ENCODE measurements at places on chromosomes 16 and 17. TPM values are rescaled to one million over a fixed set of nuclear protein-coding genes. Genes with fewer than 3 reads are reported as not detected.

GUCY2D gene
- total RNA-seq: 3.5 TPM

HID1 gene
- total RNA-seq: 3.1 TPM

CTCF gene
- 28.3 TPM for total RNA-seq

DNA sequence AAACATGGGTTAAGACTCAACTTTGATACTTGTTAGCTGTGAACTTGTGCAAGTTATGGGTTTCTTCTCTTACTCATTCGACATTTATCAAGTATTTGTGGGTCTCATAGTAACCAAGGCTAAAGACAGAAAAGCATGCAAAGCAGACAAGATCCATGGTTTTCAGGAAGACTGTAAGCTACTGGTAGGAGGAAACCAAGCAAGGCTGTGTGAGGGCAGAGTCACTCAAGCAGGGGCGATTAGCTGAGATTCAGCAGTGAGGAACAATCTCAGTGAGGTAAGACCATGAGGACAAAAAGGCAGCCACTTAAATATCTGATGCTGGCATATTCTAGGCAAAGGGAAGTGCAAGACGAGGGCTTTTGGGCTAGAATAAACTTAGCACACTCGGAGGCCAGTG lies 29.5 kb downstream of the MBTD1 start:
- ATAC-seq: no peak

GRCh38 chr16:48081656-48082055 lies 74.1 kb downstream of the ABCC12 start:
- no peak for ATAC-seq
